PC-3 (cell line): ENCODE measurements at places on chromosomes 6 and 20.
A peak's percentile ranks its signal among the peaks of the same experiment; 100 is the strongest.

DNA sequence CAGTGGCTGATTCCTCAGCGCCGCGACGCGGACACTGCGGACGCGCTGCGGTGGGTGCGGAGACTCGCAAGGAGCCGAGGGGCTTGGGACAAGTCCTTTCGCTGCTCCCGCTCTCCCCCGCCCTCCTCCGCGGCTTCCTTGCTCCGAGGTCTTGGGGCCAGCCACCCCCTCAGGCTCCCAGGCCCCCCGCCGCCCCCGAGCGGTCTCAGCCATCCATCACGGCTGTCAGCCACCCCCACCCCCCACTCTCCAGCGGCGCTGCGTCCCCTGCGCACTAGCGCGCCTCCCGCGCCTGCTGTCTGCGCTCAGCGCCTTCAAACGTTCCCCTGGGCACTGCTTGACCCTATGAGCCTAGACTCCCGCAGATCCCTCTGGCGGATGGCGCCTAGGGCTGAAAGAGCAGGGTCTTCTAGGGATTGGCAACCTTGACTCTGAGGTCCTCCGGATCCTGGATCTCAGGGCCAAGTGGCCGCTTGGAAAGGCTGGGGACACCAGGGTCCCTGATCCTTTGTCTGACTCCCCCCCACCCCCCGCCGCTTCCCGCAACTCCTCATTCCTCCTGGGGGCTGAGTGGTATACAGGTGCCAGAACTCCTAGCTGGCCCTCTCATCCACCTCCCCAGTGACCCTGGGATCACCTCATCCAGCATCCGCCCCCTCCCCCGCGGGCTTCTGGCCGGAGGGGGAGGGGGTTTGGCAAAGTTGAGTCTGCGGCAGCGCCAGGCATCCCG lies 1.4 kb downstream of the SLC12A5 start:
- DNase-seq = no peak

GRCh38 chr6:94673251-94673650 lies 904.1 kb upstream of the MANEA start:
- DNase-seq = peak; percentile 5

DNA sequence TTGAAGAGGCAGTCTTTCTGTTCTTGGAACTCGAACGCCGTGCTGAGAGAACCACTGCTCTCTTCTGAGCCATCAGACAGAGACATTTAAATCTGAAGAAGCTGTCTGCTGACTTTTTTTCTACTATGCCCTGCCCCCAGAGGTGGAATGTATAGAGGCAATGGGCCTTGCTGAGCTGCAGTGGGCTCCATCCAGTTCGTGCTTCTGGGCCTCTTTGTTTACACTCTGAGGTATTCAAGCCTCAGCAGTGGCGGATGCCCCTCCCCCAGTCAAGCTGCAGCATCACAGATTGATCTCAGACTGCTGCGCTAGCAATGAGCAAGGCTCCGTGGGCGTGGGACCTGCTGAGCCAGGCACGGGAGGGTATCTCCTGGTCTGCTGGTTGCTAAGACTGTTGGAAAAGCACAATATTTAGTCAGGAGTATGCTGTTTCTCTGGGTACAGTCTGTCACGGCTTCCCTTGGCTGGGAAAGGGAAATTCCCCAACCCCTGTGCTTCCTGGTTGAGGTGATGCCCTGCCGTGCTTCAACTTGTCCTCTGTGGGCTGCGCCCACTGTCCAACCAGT lies 526.8 kb downstream of the CD109 start:
- DNase-seq = no peak

DNA sequence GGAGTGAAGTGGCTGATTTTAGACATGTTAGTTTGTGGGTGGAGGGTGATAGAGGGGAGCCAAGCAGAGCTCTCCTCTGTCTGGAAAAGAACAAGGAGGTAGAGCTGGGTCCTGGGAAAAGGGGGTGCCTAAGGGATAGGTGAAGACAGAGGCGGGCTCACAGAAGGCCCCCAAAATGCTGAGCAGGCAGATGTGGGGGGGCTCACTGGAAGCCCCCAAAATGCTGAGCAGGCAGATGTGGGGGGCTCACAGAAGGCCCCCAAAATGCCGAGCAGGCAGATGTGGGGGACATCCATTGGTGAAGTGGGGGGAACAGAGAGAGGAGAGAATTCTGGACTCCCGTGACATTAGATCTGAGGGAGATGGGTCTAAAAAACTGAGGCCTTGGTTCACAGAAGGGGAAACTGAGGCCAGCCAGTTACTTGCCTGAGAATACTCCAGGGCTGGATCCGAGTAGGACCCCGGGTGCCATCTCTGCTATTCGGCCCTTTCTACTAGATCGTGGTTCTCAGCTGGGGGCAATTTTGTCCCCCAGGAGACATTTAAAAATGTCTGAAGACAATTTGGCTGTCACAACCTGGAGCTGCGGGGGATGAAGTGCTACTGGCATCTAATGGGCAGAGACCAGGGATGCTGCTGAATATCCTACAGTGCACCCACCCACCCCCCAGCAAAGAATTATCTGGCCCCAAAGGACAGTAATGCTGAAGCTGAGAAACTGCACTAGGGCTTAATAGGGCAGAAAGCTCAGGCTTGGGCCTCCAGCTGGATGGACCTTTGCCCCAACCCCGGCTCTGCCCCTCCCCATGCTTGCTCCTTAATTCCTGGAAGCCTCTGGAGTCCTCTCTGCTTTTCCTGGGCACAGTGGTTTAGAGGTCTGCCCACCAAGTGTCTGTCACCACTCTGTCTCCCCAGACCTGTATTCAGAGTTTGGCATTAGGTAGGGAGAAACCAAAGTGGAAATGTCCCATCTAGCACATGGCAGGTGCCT lies 2.1 kb downstream of the LPIN3 start:
- no peak for DNase-seq

- no peak for DNase-seq
These were observed 51.6 kb downstream of the GOPC start for GRCh38 chr6:117550618-117551242.

DNA sequence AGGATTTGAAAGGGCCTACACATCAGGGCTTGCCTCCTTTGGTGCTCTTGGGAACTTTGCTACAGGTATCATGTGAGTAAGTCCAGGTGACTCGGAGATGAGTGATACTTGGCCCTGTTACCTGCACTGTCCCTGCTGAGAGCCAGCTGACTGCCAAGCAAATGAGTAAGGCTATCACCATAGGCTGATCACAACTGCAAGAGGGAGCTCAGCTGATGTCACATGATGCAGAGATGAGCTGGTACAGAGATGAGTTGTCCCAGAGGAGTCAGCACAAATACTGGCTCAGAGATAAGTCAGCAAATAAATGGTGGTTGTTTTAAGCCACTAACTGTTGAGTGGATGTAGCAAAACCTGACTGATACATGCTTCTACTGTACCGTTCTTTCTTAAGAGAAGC lies 41.4 kb downstream of the LAMP5 start:
- DNase-seq = peak; percentile 97

GRCh38 chr6:31896856-31897611 lies 464 bp downstream of the EHMT2 start:
- no peak for DNase-seq

DNA sequence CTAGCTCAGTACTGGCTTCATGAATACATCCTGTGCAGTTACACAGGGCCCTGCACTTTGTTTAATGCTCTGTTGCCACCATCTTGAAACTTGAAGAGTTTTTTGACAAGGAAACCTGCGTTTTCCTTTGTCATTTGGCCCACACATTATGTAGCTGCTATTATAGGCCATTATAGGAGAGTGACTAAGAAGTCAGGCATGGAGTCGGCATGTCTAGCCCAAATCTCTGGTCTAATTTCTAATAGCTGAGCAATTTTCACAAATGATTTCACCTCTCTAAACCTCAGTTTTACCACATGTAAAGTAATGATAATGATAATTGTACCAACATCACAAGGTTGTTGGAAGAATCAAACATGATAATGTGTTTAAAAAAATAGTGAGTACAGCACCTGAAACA lies 67.1 kb upstream of the MYLIP start:
- DNase-seq = no peak

- DNase-seq = no peak
These were observed 157.0 kb downstream of the SOX4 start for GRCh38 chr6:21750575-21750974.
